ENCODE measurements at places on chromosomes 2 and 18.

DNA sequence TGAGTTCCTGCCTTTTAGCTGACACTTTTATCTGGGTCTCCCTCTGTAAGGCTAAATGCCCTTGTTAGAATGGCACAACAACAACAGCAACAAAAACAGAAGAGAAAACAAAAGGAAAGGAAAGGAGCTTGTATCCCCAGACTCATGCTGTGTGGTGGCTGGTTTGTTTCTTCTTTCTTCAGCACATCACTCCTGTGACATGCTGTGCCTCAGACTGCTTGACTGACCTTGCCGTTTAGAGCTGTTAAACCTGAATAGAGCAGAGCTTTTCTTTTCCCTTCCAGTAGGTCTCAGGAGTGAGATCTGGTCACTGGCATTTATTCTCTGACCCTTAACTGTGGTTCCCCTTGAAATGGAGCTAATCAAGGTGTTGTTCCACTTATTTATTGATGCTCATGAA lies 18.9 kb downstream of the GALNT13 start:
- DNase-seq: peak; percentile 61

GRCh38 chr2:133885847-133886246 lies 317.6 kb upstream of the NCKAP5 start:
- no peak for DNase-seq

GRCh38 chr2:501130-501529 lies 176.1 kb downstream of the TMEM18 start:
- DNase-seq: no peak

DNA sequence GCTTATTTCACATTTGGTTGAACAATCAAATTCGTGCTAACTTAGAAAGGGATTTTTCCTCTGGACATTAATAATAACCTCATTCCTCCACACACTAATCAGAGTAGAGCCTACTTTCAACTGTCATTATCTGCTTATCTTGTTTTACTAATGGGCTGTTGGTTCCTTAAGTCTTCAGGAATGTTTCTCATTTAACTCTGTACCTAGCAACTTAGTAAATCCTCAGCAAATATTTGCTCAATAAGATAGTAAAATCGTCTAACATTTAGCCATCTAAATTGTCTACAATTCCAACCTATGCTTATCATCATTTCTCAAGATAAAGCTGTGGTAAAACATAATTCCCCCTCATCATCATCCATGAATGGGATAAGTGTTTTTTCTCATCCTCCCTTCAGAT lies 98.1 kb downstream of the CDH2 start:
- DNase-seq: no peak

DNA sequence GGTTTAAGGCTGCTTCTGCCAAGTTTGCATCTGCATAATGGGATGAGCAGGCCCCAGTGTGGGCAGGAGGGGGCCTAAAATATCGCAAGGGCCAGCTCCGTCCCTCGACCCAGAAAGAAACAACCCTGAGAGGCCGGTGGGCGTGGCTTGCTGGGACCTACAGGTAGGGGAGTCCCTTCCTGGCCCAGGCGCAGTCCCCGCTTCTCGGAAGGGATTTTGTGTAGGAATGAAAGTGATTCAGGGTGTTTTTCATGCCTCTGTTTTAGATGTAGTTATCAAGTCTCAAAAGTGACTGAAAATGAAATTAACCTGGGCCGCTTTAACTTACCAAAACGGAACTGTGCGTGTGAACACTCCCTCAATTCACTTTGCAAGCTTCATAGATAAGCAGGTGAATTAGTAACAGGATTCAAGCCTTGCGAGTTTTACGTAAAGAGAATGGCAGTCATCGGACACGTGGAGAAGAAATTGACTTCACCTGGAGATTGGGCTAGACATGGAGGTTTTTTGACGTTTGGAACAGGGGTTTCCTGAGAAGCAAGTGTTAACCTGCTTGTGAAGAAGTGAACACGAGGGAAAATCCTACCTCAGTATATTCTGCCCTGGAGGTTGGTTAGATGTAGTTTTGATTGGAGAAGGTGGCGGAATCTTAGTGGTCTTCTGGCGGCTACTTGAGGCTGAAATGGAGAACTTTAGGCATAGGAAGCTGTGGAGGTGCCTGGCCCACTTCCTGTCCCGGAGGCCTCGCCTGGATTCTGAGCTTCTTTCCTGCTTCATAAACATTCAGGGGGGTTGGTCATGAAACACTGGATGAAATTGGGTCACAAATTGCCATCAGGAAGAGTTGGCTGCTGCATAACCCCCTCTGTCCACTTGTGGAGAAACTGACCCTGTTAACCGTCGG lies 1.7 kb downstream of the NCK2 start:
- DNase-seq: no peak

GRCh38 chr2:20400787-20401488 lies 45.9 kb upstream of the RHOB start:
- DNase-seq: no peak

DNA sequence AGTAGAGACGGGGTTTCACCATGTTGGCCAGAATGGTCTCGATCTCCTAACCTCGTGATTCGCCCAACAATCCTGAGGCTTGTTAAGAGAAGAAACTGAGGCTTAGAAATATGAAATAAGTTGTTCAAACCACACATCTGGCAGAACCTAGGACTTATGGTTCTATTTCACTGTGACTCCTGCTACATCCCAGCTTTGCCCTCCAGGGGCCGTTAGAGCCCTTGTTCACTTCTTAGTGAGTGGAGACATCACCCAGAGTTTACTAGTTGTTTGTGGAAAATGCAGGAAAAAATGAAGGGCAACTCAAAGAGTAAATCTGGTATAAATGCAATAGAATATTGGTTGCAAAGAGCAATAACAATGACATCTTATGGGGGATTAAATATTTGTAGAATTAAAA lies 43.9 kb downstream of the MARCHF4 start:
- no peak for DNase-seq

GRCh38 chr2:232485757-232486557 lies 1.7 kb downstream of the ECEL1 start:
- DNase-seq: peak; percentile 27

DNA sequence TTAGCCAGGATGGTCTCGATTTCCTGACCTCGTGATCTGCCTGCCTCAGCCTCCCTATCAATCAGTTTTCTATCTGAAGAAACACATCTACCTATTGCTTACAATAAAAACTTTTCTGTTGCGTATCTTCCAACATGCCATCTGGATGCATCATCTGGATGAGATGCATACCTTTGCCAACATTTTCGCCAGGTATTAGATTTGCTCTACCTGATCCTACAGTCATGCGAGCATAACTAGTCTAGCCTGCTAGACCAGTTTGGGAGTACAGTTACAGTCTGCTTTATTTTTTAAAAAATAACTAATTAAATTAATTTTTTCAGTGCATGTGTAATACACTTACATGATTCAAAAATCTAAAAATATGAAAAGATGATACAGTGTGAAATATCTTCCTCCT lies 334.0 kb upstream of the MEX3C start:
- DNase-seq: no peak

DNA sequence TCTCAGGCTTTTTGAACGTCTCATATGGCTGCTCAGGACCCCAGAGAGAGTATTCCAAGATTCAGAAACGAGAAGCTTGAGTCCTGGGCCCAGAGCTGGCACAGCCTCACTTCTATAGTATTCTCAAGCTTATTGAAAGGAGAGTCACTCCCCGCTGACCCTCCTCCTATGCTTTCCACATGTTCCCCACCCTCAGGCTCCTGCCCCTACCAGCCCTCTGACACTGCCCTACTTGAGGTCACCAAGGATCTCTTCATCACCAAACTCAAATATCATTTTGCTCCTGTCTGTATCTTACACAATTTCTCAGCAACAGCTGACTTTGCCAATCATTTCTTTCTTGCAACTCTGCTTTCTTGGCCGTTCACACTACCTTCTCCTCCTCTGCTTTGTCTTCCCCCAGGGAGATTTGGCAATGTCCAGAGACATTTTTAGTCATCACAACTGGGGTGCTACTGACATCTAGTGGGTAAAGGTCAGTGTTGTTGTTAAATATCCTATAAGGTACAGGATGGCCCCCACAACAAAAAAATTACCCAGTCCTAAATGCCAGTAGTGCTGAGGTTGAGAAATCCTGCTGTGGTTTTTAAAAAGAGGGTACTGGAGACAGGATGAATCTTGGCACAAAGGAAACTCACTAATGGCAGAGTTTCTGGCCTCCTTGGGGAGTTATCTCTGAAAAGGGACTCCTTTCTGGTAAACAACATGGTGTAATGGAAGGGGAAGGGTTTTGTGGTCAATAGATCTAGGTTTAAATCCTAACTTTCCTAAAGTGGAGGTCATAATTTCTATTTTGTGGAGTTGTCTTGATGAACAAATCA lies 26.9 kb upstream of the INSIG2 start:
- DNase-seq: no peak

GRCh38 chr2:145286716-145287275 lies 766.9 kb upstream of the ZEB2 start:
- no peak for DNase-seq

DNA sequence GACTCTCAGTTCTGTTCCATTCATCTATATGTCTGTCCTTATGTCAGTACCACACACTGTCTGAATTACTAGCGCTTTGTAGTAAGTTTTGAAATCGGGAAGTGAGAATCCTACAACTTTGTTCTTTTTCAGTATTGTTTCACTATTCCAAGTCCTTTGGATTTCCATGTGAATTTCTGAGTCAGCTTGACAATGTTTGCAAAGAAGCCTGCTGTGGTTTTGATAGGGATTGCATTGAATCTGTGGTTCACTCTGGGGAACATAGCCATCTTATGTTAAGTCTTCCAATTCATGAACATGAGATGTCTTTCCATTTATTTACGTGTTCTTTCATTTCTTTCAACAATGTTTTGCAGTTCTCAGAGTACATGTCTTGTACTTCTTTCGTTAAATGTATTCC lies 15.0 kb downstream of the SLC3A1 start:
- no peak for DNase-seq

GRCh38 chr2:211033765-211034164 lies 477.4 kb downstream of the CPS1 start:
- peak; percentile 54 for DNase-seq

- DNase-seq: peak; percentile 98
Measured at GRCh38 chr2:206230060-206230762, 44.3 kb upstream of the ZDBF2 start.
